Right renal pelvis (tissue), 4 donors: ENCODE measurements at places on chromosomes 7 and 10.

DNA sequence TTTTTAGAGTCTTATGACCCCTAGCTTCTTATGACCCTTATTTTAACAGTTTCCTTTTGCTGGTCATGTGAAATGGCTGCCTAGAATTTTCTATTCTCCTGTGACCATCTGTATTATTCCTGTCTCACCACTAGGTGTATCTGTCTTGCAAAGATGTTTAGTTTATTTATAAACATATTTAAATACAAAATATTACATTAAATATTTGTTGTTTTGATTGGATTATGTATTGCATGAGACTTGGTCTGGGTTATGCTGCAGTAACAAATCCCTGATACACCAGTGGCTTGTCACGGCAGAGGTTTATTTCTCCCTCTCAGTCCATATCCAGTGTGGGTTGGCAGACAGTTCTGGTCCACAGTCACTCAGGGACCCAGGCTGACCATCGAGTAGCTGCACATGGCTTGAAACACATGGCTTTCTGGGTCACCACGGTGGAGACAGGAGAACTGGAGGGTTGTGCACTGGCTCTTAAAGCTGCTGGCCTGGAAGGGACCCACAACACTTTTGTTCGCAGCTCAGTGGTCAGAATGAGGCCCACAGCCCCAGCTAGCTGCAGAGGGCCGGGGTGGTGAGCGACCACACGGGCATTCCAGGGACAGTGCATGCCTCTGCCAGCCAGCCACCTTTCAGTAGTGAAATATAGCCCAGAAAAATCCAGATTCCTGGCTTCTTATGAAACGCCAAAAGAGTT, 7.4 kb downstream of the RASSF4 start:
- DNase-seq: no peak

DNA sequence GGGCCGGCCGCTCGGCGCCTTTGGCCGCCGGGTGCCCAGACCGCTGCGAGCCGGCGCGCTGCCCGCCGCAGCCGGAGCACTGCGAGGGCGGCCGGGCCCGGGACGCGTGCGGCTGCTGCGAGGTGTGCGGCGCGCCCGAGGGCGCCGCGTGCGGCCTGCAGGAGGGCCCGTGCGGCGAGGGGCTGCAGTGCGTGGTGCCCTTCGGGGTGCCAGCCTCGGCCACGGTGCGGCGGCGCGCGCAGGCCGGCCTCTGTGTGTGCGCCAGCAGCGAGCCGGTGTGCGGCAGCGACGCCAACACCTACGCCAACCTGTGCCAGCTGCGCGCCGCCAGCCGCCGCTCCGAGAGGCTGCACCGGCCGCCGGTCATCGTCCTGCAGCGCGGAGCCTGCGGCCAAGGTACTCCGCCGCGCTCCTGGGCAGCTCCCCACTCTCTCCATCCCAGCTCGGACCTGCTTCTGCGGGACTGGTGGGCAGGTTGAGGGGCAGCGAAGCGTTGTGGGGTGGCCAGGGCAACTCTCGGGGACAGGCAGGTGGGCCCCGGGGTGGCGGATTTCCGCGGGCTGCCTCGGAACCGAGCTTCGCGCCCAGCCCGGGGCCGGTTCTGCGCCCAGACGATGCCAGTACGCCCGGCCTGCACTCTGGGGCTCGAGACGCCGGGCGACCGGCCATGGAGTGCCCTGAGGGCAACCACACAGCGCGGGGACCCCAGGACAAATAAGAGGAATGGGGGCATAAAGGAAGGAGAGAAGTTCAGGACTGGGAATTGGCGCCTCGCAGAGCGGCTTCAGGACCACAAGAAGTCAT, 578 bp downstream of the HTRA1 start:
- no peak for DNase-seq

- DNase-seq: no peak
These were observed 318.6 kb downstream of the PTEN start for GRCh38 chr10:88181902-88182600.

DNA sequence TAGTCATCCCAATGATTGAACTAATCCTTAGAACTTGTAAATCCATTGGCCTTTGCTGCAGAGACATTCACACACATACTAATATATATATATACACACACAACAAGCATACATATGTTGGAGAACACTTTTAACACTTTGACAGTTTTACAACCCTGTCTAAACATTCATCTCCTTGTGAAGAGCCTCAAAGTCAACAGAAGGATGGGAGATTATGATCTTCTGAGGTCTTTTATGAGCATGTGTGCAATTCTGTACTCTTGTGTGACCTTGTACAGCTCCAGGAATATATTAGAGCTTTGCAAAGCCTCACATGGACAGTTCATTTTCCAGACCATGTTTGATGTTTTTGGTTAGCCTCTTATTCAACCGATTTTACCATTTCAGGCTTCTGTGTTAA, 589.0 kb downstream of the NXPH1 start:
- DNase-seq: no peak

DNA sequence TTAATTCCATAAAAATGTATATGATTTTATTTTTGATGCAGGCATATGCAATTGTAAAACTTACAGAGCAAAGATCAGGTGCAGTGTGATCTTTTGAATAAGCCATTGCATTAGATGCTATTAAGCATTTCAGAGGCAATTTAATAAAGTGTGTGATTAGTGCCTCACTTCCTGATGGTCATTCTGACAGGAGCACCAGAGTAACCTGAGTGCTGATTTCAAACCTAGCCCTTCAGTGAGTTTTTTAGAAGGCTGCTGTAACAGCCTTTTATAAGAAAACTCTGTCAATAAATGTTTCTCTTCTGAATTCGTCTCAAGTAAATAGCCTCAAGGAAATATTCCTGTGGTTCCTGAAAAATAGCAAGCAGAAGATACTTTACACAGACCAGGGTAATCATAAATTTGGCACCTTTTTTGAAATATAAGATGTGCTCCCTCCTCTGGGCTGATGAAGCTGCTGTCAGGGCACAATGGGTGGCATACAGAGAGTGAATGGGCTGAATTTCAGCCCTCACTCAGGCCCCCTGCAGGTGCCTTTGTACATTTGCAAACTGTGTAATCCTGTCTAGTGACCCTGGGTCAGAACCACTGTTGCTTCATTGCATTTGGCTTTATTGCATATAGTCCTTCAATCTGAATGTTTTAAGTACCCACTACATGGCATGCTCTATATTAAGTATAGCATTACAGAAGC, 193.7 kb upstream of the CSTF2T start:
- no peak for DNase-seq

DNA sequence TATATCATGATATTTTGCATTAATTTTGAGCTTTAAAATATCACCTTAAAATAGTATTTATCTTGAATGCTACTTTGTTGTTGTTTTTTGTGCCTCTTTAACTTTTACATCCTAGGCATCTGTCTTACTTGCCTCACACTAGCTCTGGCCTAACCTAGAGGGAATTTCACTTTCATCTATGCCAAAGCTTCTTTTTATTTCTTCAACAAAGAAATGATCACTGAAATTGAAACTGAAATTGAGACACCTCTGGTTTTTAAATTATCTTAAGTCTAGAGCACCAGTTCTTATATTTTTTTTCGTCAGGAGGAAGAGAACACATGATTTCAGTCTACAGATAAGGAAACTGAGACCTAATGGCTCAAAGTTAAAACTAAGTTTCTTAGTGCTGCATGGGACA, 3.5 kb upstream of the SCIN start:
- no peak for DNase-seq
